ENCODE measurements at places on chromosomes 3 and 15.

- DNase-seq = no peak
These were observed 118.1 kb downstream of the SLC25A26 start for GRCh38 chr3:66338927-66339326.

DNA sequence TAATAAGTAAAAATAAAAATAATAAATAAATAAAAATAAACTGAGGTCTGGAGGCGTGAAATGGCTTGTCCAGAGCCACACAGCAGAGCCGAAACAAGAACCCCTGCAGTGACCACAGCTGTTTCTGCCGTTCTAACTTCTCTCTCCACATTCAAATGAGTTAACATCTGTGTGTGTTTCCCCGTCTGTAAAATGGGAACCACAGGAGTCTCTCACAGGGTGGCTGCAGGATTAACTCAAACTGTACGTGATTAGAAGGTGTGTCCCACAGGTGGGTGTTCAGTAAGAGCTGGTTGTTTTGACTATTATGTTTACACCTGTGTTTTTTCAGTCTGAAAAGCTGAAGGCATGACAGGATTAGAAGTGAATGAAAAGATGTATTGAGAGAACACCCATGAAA lies 27.0 kb upstream of the MUC4 start:
- DNase-seq = no peak

GRCh38 chr3:26639339-26639738 lies 16.8 kb downstream of the LRRC3B start:
- no peak for DNase-seq

- no peak for DNase-seq
These were observed 703.2 kb upstream of the CCDC54 start for GRCh38 chr3:106673926-106674569.

GRCh38 chr3:5465183-5465582 lies 277.7 kb downstream of the EDEM1 start:
- no peak for DNase-seq
